ENCODE measurements at places on chromosomes 1 and 21.
A peak's percentile ranks its signal among the peaks of the same experiment; 100 is the strongest.

DNA sequence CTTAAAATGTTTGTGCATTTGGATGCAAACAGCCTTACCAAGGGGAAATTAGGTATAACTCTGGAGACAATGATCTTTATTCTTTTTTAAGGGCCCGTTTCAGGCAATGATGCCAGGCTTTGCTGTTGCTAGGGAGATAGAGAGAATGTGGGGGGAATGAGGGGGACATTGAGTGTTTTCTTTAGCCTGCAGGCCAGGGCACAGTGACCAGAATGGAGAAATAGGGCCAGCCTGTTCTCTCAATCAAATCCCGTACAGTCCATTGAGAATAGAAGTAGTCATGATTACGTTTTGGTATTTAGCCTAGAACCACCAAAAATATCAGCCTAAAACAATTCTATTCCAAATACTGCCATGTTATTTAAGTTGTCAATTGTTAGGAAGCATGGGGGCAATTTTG, 49.0 kb downstream of the RGS7 start:
- no peak for DNase-seq

DNA sequence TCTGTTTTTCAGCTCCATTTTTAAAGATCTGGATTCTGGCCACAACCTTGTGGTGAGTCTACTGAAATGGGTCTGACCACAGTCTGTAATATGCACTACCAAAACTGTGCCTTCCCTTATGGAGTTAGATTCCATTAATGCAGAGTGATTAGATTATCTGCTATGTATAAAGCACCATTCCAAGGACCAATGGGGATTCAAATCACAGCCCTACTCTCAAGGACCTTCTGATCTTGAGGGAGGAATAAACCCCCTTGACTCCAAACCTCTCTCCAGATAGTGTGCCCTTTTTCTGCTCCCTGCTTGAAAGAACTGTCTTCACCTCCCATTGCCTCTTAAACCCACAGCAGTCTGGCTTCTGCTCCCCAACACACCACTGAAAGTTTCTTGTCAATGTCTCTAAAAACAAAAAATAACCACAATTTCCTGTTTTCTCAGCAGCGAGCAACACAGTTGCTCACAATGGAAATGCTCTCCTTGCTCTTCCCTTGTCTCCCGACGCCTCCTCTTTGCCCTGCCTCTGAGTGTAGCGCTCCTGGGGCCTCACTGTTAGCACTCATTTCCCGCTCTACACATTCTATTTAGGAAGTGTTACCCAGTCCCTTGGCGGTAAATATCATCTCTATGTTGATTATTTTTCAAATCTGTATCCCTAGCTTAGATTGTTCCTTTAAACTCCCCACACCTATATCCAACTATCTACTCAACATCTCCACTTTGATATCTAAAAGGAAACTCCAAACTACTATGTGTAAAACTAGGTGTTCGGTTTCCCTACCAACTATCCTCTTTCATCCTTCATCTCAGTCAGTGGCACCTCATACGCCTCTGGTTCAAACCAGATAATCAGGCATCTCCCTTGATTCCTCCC, 13.6 kb downstream of the PCNX2 start:
- no peak for DNase-seq

DNA sequence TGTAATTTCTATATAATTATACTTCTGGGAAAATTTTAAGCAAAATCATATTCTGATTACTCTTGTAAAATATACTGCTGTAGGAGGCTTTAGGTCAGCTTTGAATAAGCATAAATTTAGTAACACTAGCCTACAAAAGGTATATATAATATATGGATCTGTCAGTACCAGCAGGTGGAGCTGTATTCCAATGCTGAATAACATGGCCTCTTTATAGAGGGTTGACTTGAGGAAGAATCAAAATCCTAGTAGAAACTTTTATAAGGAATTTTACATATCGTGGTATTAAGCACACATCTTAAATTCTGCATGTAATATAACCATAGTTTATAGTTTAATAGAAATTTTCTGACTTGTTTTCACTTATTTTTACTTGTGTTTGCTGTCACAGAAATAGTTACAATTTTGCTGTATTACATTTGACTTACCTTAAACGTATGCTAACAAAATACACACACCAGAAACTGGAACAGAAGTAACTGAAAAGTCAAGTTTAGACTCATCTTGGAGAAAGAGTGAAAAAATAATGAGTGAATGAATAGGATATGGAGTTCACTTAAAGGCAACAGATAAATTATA, 79.3 kb downstream of the HMCN1 start:
- DNase-seq, result peak; percentile 13

DNA sequence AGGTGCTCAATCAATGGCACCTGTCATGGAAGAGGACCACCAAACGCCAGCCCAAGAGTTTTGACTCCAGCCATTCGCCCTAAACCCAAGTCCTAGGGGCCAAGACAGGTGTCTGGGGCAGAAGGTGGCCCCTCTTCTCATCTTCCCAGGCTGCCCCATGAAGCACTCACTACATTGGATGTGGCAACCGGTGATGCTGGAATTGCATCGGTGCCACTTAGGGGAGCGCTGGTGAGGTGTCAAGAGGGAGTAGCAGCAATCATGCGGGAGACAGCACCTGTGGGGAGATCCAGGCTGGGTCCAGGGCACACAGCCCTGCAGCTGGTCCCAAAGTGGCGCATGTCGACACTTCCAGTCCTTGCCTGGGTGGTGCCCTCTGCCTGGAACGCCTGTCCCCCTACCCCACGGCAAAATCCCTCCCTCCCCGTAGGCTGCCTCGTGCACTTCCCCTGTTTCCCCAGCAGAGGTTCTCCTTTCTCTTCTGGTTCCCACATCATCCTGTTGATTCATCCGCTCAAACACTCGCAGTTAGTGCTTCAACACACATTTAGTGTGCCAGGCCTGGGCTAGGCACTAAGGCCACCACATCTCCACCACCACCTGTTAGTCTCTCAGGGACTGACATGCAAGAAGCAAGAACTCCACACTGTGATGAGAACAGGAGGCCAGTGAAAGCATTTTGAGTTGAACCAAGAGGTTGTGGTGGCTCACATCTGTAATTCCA, 18.5 kb downstream of the PLA2G2D start:
- peak; percentile 60 for DNase-seq

- DNase-seq, result no peak
Observed at GRCh38 chr1:112767646-112768045, 52.5 kb upstream of the PPM1J start.

DNA sequence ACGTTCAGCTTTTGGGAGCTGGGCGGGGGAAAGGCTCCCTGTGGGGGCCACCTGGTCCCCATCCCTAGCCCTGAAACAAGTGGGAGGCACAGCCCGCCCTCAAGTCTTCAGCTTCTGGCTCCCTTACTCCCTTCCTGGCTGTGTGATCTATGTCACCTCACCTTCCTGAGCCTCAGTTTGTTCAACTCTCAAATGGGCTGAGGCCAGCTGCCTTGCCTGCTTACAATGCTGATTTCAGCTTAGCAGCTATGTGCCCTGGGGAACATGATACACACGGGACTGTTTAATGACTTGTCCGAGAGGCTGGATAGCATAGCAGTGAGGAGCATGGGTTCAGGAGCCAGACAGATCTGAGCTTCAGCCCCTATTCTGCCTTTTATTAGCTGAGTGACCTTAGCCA, 19.3 kb downstream of the GRHL3 start:
- DNase-seq, result no peak

DNA sequence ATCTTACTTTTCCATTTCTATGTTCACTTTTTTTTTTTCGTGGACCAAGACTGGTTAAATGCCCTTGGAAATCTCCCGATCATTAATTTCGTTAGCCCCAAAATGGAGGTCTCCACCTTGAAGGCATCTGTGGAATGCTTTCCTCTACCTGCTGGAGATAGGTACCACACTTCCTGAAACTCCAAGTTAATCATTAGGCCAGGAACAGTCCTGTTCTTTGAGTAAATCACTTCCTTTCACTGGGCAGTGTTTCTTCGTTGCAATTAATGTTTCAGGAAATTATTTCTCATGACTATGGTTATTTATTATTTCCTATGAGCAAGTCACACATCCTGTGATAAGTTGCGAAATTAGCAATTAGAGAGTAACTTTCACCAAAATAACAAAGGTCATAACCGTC, 225.2 kb upstream of the LYPLAL1 start:
- no peak for DNase-seq

- no peak for DNase-seq
Observed at GRCh38 chr1:59007429-59007819, 223.6 kb upstream of the JUN start.

DNA sequence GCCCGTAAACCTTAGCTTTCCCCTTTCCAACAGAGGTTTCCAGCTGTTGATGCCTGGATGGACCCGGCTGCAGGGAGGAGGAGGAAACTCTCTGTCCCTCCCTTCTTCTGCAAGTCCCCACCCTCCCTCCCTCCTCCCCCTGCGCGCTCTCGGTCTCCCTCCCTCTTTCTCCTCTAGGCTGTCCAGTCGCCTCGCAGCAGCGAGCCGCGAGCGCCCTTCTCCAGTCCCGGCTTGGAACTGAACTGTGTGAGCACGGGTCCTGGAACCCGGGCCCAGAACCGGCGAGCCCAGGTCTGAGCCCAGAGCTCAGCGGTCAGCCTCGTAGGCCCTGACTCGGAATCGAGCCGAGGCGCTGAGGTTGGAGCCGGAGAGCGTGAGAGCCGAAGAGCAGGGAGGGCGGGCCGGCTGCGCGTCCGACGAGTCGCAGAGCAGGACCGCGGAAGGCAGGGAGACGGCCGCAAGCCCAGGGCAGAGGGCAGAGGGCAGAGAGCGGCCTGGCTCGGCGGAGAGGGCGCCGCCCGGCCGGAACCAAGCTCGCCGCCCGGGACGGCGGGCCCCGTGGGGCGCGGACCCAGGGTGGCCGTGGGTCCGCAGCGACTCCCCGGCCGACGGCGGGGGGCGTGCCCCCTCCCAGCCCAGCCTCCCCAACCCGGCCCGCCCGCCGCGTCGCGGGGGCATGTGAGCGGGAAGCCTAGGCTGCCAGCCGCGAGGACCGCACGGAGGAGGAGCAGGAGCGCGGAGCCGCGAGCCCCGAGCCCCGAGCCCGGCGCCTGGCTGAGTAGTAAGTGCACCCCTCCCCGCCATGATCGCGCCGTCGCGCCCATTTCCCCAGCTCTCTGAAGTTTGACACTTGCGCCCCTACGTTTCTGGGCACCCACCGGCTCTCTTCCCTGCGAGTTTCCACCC, at the start of gene SOX13:
SOX13 (plus strand) TSS at position 185 of the 906 bp plus-strand sequence. CDS start 39,801 bp downstream, outside the sequence.
- DNase-seq, result peak; percentile 74
